ENCODE measurements at places on chromosomes 12 and 14.

GRCh38 chr12:131208425-131208824 is 254.7 kb downstream of the ADGRD1 start:
- DNase-seq: no peak

DNA sequence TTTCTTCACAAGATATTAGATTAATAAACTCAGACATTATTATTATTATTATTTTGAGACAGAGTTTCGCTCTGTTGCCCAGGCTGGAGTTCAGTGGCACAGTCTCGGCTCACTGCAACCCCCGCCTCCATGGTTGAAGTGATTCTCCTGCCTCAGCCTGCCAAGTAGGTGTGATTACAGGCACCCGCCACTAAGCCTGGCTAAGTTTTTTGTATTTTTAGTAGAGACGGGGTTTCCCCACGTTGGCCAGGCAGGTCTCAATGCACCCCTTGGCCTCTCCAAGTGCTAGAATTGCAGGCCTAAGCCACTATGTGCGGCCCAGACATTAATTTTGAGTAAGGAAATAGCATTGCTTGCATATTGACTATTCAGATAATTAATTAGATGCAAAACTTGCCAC is 554.9 kb upstream of the LRFN5 start:
- DNase-seq: no peak

DNA sequence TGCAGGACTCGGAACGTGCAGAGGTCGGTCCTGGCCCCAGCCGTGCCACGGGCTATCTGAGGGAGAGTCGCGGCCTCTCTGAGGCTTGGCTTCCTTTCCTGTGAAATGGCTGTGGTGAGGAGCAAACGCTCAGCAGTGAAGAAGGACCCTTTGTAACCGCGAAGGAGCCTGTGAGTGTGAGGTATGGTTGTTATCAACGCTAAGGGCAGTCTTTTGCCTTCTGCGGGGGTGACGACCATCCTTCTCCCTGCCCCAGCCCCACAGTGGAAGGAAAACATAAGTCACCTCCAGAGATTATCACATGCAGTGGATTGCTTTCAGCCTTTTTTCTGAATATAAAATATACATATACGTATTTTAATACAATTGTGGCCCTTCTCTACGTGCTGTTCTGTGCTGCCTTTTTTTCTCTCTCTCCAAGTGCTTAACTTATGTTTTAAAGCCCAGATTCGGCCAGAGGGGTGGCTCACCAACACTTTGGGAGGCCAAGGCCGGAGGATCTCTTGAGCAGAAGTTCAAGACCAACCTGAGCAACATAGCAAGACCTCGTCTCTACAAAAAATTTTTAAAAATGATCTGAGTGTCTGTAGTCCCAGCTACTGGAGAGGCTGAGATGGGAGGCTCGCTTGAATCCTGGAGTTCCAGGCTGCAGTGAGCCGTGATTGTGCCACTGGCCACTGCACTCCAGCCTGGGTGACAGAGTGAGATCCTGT is 17.4 kb downstream of the TAMALIN start:
- DNase-seq: no peak

GRCh38 chr14:94115058-94115591 is 4.6 kb downstream of the IFI27 start:
- DNase-seq: no peak

GRCh38 chr14:45133683-45134050 is 614 bp downstream of the FKBP3 start:
- DNase-seq: no peak
